ENCODE measurements at places on chromosomes 5 and 9.
A peak's percentile ranks its signal among the peaks of the same experiment; 100 is the strongest.

- DNase-seq: no peak
Observed at GRCh38 chr5:128777052-128777451, 188.2 kb upstream of the SLC27A6 start.

DNA sequence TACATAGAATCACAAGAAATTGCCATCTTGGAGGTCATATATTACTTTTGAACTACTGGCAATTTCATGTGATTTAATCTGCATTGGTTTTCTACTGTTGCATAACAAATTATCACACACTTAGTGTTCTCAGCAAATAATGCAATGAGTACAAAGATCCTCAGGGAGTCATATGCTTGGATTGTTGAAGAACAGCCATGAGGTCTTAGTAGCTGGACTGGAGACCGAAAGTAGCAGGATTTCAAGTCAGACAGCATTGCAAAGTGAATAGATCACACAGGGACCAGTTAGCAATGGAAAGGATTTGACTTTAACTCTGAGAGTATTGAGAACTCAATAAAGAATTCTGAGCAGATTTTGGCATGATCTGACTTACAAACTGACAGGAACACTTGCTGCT, 32.2 kb upstream of the FRMD3 start:
- DNase-seq: no peak

GRCh38 chr9:22337261-22337660, 109.4 kb upstream of the DMRTA1 start:
- DNase-seq: no peak

GRCh38 chr5:28397502-28397941, 1359.1 kb upstream of the CDH9 start:
- no peak for DNase-seq

DNA sequence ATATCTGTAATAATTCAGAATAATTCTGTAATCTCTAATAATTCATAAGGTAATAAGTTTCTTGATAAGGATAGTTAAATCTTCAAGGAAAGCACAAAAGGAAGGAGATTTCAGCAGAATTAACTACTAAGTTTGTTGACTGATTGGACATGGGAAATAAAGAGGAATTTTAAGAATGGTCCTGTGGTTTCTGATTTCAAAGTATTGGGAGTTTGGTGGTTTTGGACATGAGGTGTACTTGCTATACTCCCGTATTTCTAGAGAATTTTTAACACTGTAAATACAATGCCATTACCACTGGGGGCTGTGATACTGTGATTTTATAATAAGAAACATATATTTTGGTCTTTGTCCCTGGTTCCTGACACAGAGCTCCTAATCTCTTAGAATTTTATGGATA, 123.9 kb downstream of the UNC13B start:
- no peak for DNase-seq

GRCh38 chr9:131236161-131236560, 40.1 kb downstream of the FAM78A start:
- no peak for DNase-seq

DNA sequence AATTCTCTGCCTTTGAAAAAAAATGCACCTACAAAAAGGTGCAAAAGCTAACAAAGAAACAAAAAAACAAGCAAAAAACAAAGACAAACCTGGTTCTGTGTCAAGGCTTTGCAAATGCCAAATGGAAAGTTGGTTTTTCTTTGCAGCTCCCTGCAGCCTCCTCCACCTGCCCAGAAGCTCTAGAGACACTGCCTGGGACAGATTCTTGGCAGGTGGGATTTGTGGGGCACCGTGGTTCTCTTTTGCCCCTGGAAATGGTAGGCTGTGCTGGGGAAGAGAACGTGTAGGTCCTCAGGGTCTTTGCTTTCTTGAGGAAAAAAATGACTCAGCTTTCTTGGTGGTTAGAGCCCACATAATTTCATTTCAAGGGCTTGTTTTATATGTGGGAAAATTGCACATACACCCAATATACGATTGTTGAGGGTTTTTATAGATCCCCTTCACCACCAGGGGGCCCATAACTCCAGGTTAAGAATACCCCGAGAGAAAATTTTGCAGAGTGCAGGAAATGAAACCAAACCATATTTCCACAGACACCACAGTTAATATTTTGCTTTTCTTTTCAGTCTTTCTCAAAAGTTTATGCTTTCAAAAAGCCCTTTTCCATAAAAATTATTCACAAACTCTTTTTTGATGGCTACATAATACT, 58.7 kb downstream of the NXNL2 start:
- peak; percentile 36 for DNase-seq

DNA sequence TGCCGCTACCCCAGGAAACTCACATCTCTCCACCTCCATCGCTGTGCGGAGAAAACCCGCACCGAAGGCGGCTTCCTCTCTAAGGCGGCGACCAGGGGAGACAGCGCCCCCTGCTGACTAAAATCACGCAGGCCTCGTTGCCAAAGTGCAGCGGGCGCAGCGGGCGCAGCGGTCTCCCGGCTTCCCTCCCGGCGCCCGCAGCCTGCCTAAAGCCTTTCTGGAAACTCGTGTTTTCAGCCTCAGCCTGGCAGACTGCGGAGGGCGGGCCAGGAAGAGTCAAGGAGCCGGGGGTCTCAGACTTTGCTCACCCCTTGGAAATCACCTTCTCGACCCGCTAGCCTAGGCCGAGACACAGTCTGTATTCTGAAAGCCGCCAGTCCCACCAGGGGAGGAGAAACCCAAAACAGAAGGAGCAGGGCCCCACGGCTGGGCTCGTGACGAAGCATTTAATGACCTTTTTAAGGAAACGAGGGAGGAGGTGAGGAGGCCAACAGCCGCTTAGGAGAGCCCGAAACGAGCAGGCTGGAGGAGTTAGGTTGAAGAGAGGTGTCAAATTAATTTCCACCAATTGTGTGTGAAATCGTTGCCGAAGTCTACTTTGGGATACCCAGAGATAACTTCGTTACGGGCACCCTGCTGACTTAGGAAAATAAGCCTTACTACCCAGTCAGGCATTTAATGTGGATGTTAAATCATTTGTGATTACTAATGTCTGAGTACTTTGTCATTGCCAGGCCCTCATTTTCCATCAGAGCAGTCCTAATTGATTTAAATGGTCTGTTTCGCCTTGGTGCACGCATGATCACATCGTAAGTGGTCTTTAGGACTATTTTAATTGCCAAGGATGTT, 7.3 kb upstream of the FOXB2 start:
- peak; percentile 60 for DNase-seq

- no peak for DNase-seq
Observed at GRCh38 chr9:79346350-79347020, 225.3 kb upstream of the TLE4 start.

DNA sequence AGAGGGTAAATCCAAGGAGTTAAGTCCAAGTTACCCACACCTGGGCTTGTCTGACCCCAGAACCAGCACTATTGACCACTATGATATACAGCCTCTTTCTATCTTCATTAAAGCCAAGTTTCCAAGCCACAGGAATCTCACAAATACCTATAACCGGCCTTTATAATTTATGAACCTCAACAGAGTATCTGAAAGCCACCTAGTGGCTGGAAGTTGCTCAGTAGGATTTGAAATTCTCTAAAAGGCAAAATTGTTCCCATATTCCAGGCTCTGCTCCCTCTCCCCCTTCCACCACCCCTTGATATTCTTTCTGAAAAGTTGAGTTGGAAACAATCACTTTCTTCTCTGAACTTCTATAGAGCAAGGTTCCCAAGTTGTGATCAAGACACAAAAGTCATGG, 106.4 kb upstream of the GPR151 start:
- DNase-seq: no peak

DNA sequence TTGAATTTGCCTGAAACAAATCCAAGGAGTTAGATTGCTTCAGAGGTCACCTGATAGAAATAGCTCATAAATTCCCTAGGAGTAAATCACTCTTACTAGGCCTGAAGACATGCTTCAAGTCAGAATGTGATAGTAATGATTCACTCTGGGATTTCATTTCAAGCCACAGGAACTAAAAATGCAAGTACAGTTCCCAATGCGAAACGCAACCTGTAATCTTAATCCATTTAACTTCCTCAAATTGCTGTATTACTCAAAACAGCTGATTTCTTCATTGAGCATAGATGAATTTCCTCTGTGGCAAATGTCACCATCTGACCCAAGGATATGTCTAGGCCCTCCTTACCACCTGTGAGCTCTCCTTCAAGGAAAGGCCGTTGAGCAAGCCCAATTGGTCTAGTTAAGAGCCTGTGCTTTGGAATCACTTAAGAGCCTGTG, 32.1 kb upstream of the IL6ST start:
- DNase-seq: no peak

DNA sequence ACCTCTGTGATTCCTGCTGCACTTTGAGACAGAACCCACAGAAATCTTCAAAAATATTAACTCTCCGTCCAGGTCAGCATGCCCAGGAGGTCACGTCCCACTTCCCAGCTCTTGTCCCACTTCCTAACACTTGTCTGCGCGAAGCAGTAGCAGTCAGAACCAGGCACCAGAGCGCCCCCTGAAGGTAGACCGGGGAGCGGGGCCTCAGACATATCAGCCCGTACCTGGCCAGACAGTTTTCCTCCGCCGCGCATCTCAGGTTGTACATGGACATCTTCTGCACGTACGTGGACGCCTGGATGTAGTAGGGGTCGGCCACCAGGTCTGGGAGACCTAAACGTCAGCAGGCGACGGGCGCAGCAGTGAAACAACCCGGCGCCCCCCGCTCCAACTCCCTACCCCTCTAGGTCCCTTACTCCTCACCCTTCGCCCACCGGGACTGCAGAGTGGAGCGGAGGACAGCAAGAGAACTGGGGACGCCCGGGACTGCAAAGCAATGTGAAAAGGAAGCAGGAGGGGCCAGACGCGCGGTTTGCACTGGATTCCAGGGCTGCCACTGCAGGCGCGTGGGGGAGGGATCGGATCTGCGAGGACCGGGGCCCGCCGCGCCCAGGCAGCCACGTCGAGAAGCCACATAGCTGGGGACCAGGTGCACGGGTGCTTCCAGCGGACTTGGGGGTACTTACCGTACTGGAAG, 1.2 kb downstream of the LOX start:
- DNase-seq: peak; percentile 29

DNA sequence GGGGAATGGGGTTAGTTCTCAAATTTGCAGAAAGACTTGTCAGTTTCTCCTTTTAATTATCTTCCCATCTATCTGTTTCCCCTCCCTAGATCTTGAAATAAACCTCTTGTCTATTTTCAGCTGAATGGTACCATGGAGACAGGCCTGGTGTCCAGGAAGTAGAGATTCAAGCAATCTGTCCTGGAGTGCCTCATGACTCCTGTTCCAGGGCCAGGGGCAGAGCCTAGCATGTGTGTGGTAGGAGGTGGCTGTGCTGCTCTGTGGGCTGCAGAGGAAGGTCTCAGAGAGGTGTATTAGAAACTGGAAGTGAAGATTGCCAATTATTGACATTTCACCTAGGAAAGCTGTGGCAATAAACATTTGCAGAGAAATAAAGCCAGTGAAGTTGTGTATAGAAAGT, 175.8 kb upstream of the ATP10B start:
- no peak for DNase-seq
